ENCODE measurements at places on chromosomes 16 and 17.

GRCh38 chr17:68013385-68013784 is 17.1 kb upstream of the C17orf58 start:
- DNase-seq, result no peak

DNA sequence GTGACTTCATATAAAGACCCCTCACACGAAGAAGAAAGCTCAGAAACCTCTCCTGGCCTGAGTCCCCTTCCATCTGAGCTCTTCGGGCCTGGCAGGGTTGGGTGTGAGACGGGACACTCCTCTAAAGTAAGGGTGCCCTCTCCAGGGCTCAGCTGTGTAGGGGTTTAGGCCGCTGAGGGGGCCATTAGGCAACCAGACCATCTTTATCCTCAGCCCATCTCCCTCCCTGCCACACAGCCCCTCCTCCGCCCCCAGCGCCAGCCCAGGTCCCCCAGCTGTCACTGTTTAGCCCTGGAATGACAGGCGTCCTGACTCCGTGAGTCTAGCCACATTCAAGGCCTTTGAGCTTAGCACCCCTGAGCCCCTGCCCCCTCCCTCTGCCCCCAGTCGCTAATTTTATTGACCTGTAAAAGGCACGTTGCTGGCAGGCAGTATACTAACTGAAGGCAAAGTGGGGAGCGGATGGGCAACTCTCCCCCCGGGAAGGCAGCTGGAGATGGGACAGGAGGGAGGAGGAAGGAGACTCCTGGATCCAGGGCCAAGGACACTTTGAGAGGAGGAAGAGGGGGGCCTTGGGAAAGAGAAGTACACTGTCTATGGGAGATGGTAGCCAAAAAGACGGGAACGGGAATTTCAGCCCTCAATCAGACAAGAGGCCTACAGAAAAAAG is 592 bp upstream of the ZNF385C start:
- DNase-seq, result no peak

DNA sequence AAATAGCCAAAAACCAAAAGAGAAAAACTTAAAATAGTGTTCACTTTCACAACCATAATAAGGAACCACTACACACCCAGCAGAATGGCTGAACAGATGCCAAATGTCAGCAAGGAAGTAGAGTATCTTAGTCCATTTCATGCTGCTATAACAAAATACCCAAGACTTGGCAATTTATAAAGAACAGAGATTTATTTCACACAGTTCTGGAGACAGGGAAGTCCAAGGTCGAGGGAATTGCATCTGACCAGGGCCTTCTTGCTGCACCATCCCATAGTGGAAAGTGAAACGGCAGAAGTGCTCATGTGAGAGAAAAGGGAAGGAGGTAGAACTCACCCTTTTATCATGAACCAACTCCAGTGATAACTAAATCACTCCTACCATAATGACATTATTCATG is 33.8 kb upstream of the CCL22 start:
- no peak for DNase-seq

GRCh38 chr16:49452578-49452977 is 79.0 kb downstream of the C16orf78 start:
- DNase-seq, result no peak

GRCh38 chr17:70912716-70913485 is 743.6 kb downstream of the KCNJ2 start:
- peak; percentile 40 for DNase-seq

DNA sequence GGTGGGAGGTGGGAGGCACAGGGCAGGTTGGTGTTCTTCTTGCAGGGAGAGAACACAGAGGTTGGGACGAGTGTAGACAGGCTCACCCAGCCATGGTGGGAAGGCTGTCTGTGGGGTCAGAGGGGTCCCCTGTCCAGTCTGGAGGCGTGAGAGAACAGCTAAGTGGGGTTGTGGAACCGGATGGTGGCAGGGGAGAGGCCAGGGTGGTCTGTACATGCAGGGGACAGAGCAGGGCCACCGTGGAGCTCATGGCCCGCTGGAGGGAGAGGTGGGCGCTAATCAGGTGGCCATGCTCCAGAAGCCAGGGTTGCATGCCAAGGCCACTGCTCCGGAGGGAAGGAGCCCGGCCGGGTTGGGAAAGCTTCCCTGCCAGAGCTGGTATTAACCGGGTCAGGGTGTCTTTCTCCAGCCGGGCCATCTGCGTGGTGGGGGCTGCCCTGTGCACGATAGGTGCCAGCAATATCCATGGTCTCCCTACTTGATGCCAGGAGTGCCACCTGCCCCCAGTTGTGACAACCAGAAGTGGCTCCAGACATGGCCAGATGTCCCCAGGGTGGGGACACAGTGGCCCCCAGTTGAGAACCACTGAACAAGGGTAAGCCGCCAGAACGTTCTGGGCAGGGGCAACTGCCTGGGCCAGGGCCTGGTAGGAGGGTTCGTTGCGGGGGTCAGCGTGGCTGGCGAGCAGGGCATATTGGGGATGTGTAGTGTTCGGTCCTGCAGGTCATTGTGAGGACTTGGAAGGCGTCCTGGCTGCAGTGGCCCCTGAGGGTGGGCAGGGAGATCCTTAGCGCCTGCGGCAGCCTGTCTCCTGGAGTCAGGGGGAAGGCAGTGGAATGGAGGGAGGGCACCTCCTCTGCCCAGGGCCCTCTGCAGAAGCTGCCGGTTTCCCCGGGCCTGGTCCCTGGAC is 5.1 kb downstream of the SNN start:
- no peak for DNase-seq

GRCh38 chr16:11225677-11226549 is 30.1 kb downstream of the SOCS1 start:
- DNase-seq, result no peak

All from fibroblast of the aortic adventitia (primary cell).